AG20443 (cell line): ENCODE measurements at places on chromosomes 6 and 20.

- no peak for DNase-seq
Observed at GRCh38 chr6:20838113-20838512, 303.9 kb downstream of the CDKAL1 start.

- no peak for DNase-seq
Observed at GRCh38 chr20:25320035-25320800, 70.4 kb downstream of the ABHD12 start.

DNA sequence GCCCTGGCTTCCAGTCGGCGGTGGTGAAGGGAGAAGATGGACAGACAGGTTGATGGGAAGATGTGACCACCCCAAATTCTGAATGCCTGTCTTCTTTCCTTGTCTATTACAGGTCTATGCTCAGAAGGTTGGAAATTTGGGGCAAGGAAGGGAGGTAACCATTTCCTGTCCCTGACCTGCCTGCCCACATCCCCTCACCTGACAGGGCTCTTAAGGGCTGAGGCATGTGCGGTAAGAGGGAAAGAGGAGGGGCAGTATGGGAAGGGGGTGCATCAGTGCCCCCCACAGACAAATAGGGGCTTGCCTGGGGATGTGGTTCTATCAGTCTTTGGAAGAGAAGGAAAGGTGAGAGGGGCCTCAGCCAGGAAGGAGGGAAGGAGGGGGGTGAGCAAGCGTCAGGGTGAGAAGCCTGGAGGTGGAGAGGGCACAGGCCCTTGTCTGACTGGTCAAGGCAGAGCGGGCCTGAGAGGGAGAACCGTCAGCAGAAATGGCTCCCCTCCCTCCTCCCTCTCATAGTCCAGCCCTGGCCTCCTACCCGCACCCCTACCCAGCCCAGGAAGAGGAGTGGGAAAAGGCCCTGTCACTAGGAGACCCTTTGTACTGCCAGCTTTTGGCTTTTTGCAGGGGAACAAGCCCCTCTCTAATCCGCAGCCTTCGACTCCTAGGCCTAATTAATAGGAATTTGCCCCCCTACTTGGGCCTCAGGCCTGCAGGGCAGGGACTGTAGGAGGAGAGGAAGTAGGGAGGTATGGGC is 104.4 kb upstream of the FOXP4 start:
- DNase-seq, result no peak

DNA sequence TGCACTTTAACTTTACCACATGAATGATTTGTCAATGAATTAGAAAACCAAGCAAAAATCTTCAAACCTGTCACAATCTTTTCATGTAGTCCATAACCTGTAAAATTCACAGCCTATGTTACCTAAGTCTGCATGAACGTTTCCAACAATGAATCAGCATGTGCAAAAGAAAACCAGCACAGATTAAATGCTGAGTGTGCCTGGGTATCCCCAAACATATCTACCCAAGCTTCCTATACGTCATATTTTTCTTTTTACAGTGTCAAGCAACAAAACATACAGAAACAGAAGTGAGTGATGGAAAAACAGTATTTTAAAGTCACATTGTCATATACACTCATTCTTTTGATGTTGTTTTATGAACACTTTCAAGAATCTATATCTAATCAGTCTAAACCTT is 713.5 kb downstream of the RFPL4B start:
- no peak for DNase-seq

DNA sequence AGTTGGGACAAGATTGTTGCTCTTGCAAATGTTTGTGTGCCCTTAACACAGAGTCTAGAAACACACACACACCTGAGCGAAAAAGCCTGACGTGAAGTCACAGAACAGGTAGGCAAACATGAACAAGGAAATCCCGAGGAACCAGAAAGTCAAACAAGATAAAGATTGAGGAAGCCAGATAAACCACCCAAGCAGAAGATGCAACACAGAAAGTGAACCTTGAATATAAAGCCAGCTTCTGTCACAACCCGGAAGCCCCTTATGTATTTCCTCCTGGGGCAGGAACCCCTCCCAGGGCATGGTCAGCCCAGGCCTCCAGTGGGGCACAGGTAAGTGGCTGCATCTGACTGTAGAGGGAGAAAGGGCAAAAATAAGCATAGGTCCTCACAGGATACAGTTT is 158.2 kb upstream of the SUPT3H start:
- DNase-seq, result no peak

GRCh38 chr20:13915284-13915683 is 75.1 kb downstream of the SEL1L2 start:
- no peak for DNase-seq

DNA sequence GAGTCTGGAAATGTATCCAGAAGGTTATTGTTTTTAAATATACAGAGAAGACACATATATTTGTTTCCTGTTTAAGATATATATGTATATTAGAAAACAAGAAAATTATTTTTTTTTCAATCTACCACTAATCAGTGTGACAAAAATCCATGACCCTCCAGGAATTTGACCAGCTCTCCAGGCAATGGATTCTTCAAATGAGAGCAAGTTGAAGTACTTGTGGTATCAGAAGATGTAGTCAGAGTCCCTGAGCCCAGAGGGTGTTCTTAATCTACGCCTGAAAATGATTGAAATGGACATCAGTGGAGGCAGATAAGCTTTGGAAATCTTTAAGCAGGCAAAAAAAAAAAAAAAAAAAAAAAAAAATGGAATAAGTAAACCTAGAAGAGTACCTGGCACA is 186.5 kb upstream of the QKI start:
- DNase-seq, result no peak

DNA sequence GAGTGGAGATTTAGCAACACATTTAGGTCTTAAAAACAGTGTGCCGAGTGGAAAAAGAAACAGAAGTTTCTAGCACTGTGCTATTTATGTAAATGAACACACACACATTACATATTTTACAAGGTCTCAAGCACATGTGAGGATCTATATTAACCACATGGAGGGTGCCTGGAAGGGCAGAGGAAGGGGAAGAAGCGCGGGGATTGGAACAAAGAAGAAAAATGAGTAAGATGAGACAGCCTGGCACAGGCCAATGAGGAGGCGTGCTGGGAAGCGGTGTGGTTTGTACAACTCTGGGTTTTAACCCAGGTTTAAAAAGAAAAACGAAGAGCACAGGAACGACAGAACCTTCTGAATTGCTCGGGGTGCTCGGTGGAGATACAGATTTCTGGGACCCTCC is 5.7 kb downstream of the KCNG1 start:
- DNase-seq, result no peak

DNA sequence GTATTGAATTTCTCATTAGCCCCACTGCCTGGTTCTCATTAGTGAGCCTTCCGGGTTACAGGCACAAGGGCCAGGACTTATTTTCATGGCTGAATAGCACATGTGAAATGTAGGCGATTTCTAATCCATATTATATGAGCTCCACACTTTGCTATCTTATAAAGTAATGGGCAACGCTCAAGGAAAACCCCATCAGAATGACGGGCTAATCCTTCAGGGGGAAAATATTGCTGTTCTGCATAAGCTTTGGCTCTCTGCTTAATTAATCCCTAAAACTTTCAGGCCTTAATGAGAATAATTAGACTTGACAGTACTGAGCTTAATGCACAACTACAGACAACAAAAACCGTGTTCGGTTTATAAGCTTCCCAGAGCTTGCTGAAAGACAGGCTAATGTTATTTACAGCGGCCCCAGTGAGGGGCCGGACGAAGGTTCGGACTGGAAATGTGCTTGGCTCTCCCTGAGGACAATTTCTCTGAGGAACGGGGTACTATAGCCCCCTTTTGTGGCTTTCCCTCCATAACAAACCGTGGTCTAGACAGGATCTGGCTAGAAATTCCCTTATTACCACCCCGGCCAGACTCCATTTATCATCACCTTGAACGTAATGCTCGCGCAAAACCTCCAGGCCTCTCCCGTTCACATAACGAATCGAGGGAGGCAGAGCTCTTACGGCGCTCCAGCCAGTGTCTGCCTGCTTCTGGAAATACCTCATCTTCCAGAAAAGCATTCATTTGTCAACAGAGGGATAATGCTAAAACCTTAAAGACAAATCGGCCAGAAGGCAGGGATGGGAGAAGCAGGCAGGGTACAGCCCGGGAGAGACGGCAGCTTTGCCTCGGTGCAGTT is 164.5 kb downstream of the CD83 start:
- no peak for DNase-seq

GRCh38 chr6:161361529-161361928 is 87.7 kb upstream of the AGPAT4 start:
- DNase-seq, result no peak
